ENCODE measurements at places on chromosomes 11 and 22.

DNA sequence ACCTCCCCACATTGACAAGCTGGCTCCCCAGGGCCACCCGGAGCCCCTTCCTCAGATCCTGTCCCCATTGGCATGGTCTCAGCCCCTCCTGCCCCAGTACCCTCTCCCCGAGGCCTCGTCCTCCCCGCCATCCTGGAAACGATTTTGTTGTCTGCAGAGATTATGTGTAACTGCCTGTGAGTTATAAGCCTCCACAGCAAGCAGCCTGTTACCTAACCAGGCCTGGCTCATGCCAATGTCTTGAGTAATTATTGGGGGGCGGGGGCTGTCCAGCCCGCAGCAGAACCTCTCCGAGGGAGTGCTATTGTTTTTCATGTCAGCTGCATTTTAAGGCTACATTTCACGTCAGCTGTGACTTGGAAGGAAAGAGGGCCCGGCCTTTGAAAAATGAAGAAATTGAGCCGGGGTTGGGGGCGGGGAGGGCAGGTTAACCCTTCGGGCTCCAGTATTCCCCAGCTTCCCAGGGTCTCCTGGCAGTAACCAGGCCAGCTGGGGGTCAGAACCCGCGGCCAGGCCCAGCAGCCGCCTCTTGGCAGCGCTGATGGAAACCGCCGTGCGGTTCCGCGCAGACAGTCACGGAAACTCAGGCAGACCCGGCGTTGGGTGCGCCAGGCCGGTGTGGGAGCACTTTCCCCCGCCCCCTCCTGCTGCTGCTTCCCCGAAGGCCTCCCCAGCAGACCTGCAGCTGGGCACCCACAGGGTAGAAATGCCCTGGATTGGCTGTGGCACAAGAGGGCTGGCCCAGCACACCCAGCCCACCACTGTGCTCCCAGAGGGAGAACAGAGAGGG, 59.5 kb downstream of the CDKN1C start:
- DNase-seq, result no peak

DNA sequence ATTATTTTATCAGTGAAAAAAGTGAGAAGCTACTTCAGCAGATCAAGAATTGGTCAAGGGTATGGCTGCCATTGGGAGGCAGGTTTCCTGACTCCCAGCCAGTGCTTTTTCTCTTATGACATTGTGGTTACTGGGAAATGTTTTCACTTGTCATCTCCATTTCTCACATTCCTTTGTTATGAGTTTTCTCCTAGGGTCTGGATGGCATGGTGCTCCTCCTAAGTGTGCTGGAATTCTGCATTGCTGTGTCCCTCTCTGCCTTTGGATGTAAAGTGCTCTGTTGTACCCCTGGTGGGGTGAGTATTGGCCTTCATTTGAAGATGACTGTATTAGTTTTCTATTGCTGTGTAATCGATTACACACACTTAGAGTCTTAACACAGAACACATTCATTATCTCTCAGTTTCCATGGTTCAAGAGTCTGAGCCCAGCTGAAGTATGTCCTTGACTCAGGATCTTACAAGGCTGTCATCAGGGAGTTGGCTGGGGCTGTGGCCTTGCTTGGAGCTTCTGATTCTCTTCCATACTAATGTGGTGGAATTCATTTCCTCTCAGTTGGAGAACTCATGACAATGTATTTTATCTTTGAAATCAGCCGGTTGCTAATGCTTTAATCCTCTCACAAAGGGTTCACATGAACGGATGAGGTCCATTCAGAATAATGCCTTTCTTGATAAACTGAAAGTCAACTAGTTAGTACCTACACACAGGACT, 21.0 kb upstream of the MS4A6E start:
- DNase-seq, result peak; percentile 77

- no peak for DNase-seq
Measured at GRCh38 chr11:9943386-9944110, 279.7 kb downstream of the SWAP70 start.

GRCh38 chr11:16096336-16096735, 260.0 kb downstream of the SOX6 start:
- DNase-seq, result no peak

DNA sequence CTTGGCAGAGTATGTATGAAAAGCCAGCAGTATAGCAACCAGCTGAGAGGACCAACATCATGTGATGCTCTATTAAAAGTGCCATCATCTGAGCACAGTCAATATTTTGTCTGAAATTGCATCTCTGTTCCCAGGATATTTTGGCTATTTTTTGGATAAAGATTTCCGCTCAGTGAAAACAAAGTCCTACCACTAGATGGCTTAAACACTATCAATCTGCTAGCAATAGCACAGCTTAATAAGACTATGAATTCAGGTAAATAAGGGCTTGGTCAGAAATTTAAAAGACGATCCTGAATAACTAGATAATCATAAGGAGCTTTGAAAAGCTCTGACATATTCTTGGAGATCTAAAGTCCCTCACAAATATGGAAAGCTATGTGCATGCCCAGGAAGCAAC, 74.4 kb downstream of the MS4A13 start:
- DNase-seq, result no peak

GRCh38 chr11:82686211-82686610, 47.5 kb downstream of the FAM181B start:
- DNase-seq, result no peak

DNA sequence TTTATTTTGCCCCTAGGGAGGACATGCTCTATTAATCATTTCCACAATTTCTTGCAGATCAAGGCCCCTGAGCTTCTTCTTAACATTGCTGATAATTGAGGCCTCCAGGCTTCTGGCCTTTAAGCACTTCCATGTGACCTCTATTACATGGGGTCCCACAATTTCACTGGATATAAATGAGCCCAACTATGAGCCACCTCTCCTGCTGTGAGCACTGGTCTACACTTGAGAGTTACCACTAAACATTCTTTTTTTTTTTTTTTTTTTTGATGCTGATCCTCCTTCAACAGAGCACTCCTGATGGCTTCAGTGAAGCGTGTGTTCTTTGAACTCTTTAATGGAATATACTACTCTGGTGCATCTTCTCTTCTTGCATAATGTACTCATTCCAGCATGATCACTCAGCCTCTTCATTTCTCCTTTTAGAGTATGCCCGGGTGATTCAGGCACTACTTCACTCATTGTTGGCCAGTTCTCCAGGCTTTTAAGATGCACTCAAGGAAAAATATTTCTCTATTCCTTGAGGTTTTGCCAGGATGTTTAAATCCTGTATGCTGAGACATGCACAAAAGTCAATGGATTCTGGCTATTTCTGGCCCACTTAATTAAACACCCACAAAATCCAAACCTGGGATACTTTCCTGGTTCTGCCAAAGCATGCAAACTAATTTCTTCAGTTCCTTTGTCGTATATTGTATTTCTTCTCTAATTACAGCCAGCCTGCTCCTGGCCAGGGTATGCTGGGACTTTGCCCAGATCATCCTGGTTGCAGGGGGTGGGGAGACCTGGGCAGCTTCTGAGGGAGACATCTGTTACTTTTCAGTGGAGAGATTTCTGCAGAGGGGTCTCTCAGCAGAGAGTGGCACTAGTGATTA, 257.8 kb upstream of the LUZP2 start:
- DNase-seq, result no peak

DNA sequence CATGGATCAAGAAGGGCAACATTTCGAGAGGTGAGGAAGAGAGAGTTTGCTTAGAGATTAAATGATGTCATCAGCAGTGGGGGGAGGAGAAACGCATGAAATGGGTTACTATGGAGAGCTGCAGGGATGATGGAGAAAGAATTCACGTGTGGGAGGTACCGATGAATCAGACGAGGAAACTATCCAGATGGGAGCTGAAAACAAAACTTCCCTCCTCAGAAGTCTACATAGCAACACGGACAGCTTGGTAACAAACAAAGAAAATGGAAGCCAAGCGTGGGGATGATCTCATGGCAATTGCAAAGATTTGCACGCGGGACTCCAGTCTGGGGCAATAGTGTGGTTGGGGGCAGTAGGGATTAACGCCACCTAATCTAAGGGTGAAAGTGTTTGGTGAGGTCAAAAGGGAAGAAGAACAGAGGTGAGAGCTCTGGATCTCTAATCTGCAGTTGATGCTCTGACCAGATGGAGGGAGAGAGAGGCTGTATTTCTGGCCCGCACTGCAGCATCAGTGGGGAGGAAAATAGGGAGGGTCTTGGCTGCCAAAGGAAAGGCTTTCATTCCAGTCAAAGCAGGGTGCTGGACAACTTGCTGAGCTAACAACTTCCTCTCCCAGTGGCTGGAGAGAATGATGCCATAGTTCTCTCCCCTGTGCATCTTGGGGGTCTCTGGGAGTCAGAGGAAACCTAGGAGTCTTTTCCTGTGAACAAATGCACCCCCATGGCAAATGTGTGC, 43.4 kb upstream of the CSNK2A3 start:
- no peak for DNase-seq

DNA sequence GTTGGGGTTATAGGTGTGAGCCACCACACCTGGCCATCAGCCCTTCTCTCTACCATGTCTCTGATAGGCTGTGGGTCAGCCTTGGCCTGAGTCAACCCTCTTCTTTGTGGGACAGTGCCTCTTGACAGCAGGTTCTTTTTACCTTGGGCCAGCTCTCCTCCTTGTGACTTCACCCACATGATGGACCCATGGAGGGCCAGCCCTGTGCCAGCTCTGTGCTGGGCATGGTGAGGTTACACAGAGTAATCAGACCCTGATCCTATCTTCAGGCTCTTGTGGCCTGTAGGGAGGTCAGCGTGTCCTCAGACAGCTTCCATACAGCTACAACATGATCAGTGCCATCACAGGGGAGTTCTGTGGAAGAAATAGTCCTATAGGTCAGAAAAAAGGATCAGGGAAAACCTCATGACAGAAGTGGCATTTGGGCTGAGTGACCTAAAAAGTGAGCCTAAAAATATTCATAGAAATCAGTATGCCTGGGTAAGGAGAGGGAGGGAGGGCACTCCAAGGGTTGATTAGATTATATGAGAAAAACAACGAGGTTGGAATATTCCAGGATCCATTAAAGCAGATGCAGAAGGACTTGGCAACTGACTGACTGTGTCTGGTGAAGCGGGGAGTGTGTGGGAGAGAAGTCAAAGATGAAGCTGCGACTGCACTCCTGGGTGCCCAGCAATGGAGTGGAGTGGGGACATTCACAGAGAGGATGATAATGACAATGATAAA, 17.1 kb downstream of the OTOG start:
- DNase-seq, result no peak

DNA sequence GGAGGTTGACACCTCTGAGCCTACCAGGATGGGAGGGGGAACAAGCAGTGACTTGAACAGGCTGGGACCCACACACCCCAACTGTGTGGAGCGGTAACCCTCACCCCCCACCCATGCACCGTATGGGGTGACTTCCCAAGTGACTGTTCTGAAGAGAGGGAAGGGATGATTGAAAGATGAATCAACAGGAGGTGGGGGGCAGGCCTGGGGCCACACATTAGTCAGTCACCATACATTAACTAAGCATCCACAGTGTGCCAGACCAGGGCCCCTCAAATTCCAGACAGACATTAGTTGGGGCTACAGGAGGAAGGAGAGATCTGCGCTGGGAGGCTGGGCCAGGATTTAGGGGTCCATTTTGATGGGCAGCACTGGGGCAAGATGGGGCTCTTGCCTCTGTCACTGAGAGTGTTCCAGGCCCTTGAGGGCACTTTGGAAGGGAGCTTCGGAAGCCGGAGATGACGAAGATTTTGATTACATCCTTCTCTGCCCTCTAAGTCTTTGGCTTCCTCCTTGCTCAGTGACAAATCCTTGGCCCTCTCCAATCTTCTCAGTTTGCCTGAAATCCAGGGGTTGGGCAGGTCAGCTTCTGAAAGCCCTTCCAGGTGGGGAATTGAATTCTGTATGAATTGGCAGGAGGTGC, 966 bp downstream of the SMTN start:
- DNase-seq, result no peak

DNA sequence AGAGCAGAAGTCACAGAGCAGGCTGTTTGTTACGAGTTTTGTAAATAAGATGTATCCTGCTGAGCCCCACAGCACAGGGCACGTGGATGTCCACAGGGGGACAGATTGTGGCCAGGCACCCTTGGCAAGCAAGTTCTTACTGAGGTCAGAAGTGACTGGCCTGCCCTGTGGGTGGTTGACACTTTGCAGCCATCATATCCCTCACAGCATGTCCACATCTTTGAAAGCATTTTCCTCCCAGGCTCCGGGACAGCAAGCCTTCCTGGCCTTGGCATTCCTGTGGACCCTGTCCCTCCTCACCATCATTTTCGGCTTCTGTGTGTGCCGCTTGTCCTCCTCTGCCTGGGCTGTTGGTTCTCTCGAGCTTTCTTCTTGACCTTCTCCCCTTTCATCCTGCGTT, 189.5 kb downstream of the TBC1D22A start:
- no peak for DNase-seq

GRCh38 chr11:111176603-111177002, 68.9 kb upstream of the POU2AF2 start:
- no peak for DNase-seq

DNA sequence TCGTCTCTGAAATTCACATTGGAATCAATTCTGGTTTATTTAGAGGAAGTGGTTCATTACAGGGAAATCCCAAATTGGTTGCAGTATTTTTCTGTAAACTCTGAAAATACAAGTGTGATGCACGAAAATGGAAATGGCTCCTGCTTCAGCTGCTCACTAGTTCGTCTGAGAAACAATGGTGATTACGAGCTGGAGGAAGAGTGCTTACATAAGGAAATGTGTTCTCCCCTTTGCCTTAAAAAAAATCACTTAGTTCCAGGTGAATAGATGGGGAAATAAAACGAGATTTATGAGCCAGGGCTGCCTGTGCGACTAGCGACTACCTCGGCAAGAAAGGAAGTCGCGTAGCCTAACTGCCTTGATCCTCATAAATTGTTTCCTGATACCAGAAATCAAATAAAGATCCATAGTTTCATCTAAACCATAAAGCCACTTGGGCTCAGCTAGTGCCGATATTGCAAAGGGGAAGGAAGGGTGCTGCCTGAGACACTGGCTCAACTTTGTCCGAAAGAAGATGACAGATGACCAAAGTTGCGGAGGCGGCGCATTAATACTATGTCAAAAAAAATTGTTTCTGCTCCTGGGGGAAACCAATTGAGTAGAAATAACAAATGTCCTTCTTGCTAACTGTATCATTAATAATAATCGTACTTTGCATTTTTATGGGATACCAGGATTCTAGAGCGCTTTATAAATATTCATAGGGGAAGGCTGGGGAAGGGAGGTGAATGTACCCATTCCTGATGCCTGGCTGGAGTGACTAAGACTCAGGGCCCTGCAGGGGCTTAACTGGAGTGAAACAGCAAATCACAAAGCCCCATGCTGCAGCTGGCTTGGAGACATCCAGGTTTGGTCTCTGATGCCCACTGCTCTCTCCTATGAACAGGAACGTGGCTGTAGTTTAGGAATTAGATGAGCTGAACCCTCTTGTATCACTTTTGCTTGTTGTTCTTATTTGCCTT, 185.7 kb downstream of the BLID start:
- DNase-seq, result no peak

- DNase-seq, result peak; percentile 13
Measured at GRCh38 chr11:46352063-46352841, 5.0 kb downstream of the DGKZ start.

GRCh38 chr11:35318977-35319925, 100.1 kb downstream of the SLC1A2 start:
- DNase-seq, result no peak

GRCh38 chr11:35951680-35952079, 7.8 kb downstream of the LDLRAD3 start:
- DNase-seq, result no peak
